HEK293T (cell line): ENCODE measurements at places on chromosomes 4 and X.

GRCh38 chr4:79155336-79155735, 170.5 kb downstream of the NAA11 start:
- DNase-seq = no peak

GRCh38 chr4:24753519-24753918, 41.9 kb upstream of the SOD3 start:
- DNase-seq = no peak

DNA sequence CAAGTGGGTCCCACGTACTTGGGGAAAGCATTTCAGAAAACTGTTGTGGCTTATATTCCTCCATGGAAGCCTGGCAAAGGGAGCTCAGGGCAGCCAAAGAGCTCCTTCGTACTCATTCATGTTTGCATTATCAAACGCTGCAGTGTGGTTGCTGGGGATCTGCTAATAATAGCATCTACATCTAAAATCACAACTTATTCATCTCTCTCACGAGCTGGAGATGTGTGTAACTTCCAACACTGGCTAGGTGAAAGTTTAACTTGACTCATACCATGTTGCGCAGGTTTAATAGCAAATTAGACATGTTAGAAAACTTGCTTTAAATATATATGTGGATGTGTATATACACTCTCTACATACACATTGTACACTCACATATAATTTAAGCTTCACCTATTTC, 415.1 kb downstream of the AFF2 start:
- DNase-seq = no peak

GRCh38 chr4:89142691-89143669, 31.6 kb downstream of the TIGD2 start:
- DNase-seq = no peak

GRCh38 chr4:75434105-75434504, 80.1 kb downstream of the RCHY1 start:
- DNase-seq = no peak

- no peak for DNase-seq
Measured at GRCh38 chr4:67152976-67153375, 392.3 kb downstream of the CENPC start.

- DNase-seq = no peak
Measured at GRCh38 chr4:93414041-93414550, 414.5 kb upstream of the ATOH1 start.

DNA sequence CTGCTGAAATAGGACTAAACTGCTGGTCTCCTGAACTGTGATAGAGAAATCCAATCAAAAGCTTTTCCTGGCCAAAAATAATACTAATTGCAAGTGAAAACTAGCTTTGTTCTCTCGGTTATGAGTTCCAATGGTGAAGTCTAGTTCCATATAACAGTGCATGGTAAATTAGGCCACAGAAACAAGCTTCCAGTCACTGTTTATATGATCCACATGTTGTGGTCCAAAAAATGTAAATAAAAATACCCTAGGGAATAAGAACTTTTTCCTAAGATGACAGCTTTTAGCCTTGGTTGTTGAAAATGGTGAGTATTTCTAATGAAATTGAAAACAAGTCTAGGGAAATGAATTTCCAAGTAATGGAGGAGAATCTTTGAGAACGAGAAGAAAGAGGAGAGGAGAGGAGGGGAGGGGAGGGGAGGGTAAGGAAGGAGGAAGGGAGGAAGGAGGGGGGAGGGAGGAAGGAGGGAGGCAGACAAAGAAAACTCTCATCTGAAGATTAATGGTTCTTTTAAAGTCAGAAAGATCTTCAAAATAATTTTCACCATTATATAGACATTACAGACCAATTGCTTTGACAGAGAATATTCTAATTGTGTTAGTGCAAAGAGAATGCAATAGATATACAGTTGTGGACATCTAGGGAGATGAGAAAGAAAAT, 26.1 kb downstream of the PALLD start:
- no peak for DNase-seq

DNA sequence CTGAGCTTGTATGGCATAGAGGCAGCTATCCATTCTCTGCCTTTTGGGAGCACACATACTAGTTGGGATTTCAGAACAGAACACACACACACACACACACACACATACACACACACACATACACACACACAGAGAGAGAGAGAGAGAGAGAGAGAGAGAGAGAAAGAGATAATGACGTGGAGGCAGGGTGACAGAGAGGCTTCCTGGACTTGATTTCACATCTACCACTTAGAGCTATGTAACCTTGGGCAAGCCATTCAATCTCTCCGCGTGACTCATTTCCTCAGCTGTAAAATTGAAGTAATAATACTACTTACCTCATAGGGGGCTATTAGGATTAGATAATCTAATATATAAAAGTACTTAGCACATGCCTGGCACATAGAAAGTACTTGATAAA, 12.3 kb upstream of the GRIA3 start:
- no peak for DNase-seq

DNA sequence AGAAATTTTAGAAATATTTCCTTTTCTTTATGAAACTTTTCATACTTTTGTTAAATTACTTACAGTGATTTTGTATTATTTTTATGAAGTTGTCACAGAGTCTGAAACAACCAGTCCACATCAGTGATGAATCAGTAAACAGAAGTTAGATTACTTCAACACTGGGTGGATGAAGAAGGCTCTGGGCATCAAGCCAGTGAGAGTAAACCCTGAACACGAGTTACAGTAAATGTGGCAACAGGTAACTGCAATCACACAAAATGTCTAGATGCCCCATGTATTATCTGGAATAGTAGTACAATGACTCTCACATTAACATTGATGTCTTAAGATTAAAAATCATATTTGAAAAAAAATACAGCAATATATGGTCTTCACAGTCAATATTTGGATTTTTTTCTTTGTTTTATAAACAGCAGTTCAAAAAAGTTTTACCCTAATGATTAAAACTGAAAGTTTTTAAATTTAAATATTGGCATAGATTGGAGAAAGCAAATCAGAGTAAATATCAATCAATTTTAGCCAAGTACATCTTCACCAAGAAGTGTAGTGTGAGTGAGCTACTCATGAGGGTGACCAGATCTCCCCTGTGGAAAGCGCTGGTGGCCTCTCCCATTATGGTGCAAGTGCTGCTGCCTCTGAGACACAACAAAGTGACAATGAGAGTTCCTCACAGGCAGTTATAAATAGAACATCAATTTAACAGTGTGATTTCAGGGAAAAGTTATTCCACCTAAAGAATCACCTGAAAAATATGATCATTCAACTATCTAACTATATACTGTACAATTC, 63.2 kb upstream of the UGT2B7 start:
- DNase-seq = no peak

- no peak for DNase-seq
Measured at GRCh38 chr4:148868191-148868590, 426.0 kb upstream of the NR3C2 start.
